Gastroesophageal sphincter (tissue), 4 donors: ENCODE measurements at places on chromosomes 7 and 10. TPM values are rescaled to one million over a fixed set of nuclear protein-coding genes. Genes with fewer than 3 reads are reported as not detected.

DNA sequence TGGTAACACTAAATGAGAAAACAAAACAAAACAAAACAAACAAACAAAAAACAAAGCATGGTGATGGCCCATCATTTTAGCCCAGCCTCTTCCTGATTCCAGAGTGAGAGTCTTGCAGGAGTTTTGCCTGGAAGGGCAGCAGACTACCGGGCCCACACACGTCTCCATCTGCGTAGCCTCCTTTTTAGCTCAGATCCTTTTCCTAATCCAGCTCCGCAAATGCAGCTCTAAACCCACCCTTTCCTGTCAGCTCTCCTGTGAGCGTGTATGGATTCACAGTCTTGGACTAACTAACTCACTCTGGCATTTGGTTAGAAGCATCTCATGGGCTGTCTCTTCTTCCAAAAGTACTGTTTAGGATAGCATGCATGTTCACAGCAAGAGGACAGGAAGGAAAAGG is 14.0 kb downstream of the OR9A4 start:
- H3K4me3 ChIP-seq, result no peak overlapping the region
- H3K27ac ChIP-seq, result no peak overlapping the region
- no peaks in the 10 kb centered on the region for H3K4me1 ChIP-seq
- H3K27me3 ChIP-seq, result no peaks in the 10 kb centered on the region
- H3K36me3 ChIP-seq, result no peaks in the 10 kb centered on the region

DNA sequence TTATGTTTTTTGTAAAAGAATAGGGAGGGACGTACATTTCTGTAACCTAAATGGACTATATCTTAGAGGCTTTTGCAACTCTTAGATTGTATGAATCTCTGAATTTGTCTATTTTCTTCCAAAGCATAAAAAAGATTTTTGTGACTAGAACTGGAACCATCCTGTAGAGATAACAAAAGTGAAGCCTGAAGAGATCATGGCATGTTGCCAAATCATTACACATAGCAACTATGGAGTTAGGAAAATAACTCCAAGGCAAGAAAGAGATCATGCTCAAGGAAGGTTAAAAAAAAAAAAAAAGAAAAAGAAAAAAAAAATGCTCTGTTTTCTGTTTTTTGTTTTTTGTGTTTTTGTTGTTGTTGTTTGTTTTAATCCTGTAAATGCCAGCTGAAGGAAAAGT is 567.7 kb upstream of the ZWINT start:
- no peaks in the 10 kb centered on the region for H3K36me3 ChIP-seq
- no peak for ATAC-seq
- H3K27ac ChIP-seq, result no peak overlapping the region
- H3K4me1 ChIP-seq, result no peaks in the 10 kb centered on the region
- H3K4me3 ChIP-seq, result no peak overlapping the region

DNA sequence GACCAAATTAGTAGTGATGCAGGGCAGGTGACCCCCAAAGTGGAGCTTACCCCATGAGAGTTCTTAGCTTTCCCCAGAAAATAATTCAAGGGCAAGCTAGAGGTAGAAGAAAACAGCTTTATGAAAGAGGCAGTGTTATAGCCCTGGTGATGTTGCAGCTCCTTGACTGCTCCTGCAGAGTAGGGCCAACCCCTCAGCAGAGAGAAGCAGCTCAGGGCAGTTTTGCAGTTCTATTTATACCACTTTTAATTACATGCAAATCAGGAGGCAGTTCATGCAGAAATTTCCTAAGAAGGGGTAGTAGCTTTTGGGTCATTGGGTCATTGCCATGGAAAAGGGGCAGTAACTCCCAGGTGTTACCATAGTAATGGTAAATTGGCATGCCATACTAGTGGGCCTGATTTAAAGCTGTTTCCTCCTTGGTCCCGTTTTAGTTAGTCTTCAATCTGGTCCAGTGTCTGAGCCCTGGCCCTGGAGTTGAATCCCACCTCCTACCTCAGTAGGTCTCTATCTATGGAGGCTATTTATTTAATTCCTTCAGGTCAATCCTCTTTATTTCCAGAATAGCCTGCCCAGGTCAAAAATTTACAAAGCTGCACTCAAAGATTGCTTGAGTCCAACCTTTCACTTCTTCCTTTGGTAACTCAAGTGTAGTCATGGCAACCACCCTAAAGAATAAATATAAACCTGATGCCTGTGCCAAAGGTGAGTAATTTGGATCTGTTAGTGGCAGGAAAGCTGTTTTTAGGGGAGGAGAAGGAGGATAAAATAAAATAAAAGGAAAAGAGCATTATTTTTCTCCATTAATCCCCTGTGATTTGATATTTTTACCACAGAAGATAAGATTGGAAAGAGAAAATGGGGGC is 29.5 kb downstream of the PLXDC2 start:
- no peak overlapping the region for H3K4me3 ChIP-seq
- peaks cover 2% of the 10 kb centered on the region for H3K4me1 ChIP-seq

Gene TDRD1
- not detected for total RNA-seq

DNA sequence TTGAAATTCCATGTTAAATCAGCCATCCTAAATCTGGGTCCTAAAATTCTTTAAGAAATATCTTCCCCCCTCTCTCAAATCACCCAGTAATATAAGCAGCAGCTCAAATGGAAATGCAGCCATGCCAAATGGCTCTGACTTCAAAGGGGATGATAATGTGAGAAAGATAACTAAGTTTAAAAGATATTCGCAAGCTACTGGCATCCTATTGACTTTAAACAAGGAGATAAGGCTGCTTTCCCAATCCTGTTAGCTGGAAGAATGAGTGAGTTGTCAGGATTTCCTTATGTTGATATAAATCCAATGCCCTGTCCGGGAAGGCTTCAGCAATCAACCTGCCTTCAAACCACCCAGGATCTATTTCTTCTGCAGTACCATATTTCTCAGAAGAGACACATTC is 172.0 kb downstream of the FANK1 start:
- H3K27ac ChIP-seq, result no peak overlapping the region
- H3K36me3 ChIP-seq, result no peaks in the 10 kb centered on the region
- ATAC-seq, result no peak
- H3K4me1 ChIP-seq, result no peaks in the 10 kb centered on the region
- no peaks in the 10 kb centered on the region for H3K27me3 ChIP-seq

GRCh38 chr10:126599949-126600682 is 70.4 kb downstream of the C10orf90 start:
- peaks cover 13% of the 10 kb centered on the region for H3K27me3 ChIP-seq
- no peaks in the 10 kb centered on the region for H3K36me3 ChIP-seq
- no peaks in the 10 kb centered on the region for H3K4me1 ChIP-seq
- ATAC-seq, result no peak

DNA sequence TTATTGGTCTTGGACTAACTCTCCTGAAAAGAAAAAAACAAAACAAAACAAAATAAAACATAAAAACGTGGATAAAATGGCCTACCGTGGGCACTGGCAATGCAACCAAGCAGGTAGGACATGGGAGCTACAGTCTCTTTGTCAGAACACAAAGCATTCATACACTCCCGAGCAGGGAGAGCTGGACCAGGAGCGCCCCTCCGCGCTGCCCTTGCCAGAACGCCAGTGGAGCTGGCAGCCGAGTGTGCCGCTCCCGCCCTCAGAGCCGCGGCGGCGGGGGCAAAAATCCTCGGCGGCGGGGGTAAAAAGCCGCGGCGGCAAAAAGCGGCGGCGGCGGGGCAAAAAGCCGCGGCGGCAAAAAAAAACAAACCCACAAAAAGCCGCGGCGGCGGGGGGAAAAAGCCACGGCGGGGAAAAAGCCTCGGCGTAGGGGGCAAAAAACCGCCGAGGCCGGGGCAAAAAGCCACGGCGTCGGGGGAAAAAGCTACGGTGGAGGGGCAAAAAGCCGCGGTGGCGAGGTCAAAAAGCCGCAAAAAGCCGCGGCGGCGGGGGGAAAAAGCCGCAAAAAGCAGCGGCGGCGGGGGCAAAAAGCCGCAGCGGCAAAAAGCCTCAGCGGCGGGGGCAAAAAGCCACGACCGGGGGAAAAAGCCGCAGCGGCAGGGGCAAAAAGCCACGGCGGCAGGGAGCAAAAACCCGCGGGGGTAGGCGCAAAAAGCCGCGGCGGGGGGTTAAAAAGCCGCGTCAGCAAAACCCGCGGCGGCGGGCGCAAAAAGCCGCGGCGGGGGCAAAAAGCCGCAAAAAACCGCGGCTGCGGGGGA is 418.1 kb downstream of the ZNF716 start:
- peaks cover 20% of the 10 kb centered on the region for H3K4me1 ChIP-seq
- no peak for ATAC-seq
- H3K4me3 ChIP-seq, result peak overlapping the region; percentile 55
- no peaks in the 10 kb centered on the region for H3K36me3 ChIP-seq
- peaks cover 55% of the 10 kb centered on the region for H3K27me3 ChIP-seq

GRCh38 chr7:129123510-129123857 is 21.0 kb upstream of the TSPAN33 start:
- H3K36me3 ChIP-seq, result no peaks in the 10 kb centered on the region
- no peak overlapping the region for H3K4me3 ChIP-seq
- no peaks in the 10 kb centered on the region for H3K4me1 ChIP-seq
- H3K27ac ChIP-seq, result no peak overlapping the region
- no peak for ATAC-seq
- peaks cover 25% of the 10 kb centered on the region for H3K27me3 ChIP-seq

DNA sequence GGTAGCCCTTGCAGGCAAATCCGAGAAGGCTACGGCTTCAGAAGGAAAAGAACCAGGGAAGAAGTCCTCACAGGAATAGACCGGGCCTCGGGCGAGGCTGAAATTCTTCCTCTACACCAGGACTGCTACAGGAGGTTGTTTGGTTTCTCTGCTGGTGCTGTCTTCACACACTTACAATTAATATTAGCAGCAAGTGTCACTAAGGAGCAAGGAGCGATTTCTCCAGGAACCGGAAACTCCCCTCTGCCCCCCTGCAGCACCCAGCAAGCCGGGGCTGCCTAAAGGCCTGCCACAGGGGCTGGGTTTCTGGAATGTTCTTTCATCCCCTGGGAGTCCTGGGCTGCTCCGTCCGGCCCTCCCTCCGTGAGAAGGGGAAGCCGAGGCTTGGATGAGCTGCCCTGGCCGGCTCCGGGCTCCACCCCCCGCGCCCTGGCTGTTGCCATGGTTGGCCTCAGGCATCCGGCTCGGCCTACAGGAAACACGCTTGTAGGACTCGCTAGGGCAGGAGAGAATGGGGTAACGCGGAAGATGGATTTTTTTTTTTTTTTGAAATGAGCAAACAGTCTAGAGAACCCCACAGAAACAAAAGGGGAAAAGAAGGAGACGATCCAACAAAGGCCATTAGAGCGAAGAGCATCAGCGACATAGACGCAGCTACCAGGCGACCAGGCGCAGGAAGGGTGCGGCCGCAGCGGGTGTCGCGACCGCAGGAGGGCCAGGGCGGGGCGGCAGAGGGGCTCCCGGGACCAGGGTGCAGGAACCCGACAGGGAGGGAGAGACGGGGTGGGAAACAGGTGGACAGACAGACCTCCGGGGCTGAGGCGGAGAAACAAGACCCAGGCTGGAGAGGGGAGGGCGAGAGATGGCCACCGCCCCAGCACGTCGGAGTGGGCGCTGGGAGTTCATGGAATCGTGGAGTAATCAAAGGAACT is 33.0 kb downstream of the EN2 start:
- H3K27ac ChIP-seq, result peak overlapping the region; percentile 28
- H3K4me1 ChIP-seq, result no peaks in the 10 kb centered on the region
- ATAC-seq, result peak; percentile 50
- H3K4me3 ChIP-seq, result peak overlapping the region; percentile 16
- H3K27me3 ChIP-seq, result peaks cover 93% of the 10 kb centered on the region

Gene CYP26C1
- not detected for total RNA-seq

- H3K4me3 ChIP-seq, result no peak overlapping the region
- H3K4me1 ChIP-seq, result no peaks in the 10 kb centered on the region
- H3K27me3 ChIP-seq, result no peaks in the 10 kb centered on the region
- no peak overlapping the region for H3K27ac ChIP-seq
These were observed 31.9 kb downstream of the ANXA8 start for GRCh38 chr10:47451998-47452494.

- H3K27me3 ChIP-seq, result peaks cover 4% of the 10 kb centered on the region
- H3K4me3 ChIP-seq, result no peak overlapping the region
- H3K36me3 ChIP-seq, result no peaks in the 10 kb centered on the region
- ATAC-seq, result no peak
- no peaks in the 10 kb centered on the region for H3K4me1 ChIP-seq
These were observed 140.9 kb downstream of the ADCYAP1R1 start for GRCh38 chr7:31192986-31193385.

Gene WDFY4
- total RNA-seq, result 4.2 TPM

Gene RAB19
- not detected for total RNA-seq

Gene OPN4
- not detected for total RNA-seq

GRCh38 chr7:102426268-102427018 is 6.9 kb upstream of the ORAI2 start:
- H3K27me3 ChIP-seq, result no peaks in the 10 kb centered on the region
- H3K36me3 ChIP-seq, result peaks cover 60% of the 10 kb centered on the region
- peak overlapping the region; percentile 53 for H3K27ac ChIP-seq
- peak; percentile 7 for ATAC-seq
- H3K4me3 ChIP-seq, result no peak overlapping the region

- H3K27ac ChIP-seq, result no peak overlapping the region
- H3K27me3 ChIP-seq, result no peaks in the 10 kb centered on the region
- no peak overlapping the region for H3K4me3 ChIP-seq
- ATAC-seq, result no peak
These were observed 138.3 kb downstream of the ZMIZ1 start for GRCh38 chr10:79207096-79207357.

Gene CTAGE8
- not detected for total RNA-seq

DNA sequence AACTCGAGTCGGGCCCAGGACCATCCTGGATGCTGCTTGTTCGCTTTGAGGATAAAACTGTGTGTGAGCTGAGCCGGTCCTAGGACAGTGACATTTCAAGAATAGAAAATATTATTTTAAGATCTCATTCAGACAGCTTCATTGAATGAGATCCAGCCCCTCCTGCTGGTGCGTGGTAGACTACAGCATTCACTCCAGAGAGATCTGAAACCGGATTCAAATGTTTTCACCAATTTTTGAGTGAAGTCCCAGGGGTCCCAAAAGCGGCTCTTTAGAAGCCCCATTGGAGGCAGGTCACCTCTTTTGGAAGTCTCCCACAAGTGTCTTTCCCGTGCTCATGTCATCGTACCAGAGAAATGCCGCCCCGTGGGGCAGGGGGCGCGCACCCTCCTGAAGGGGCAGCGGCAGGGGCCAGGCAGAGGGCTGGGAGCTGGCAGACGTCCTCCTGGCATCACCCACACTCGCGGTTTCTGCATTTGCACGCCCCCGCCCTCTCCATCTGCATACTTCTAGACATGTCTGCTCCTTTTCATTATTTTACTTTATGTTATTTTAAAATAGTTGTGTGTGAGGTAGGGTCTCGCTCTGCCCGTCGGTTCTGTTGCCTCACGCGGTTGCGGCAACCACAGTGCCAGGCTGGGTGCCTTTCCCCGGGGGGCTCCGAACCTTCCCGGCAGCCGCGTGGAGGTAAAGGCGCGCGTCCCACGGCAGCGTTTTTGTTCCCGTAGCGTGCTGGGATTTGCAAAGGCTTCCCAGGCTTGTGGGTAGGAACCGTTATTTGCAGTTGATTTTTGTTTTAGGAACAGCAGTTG is 52.3 kb upstream of the DPYSL4 start:
- no peak overlapping the region for H3K4me3 ChIP-seq
- no peaks in the 10 kb centered on the region for H3K27me3 ChIP-seq
- no peaks in the 10 kb centered on the region for H3K4me1 ChIP-seq
- no peak overlapping the region for H3K27ac ChIP-seq
- H3K36me3 ChIP-seq, result peaks cover 35% of the 10 kb centered on the region
- no peak for ATAC-seq
